ENCODE measurements at places on chromosomes 7 and 10.
A peak's percentile ranks its signal among the peaks of the same experiment; 100 is the strongest.

DNA sequence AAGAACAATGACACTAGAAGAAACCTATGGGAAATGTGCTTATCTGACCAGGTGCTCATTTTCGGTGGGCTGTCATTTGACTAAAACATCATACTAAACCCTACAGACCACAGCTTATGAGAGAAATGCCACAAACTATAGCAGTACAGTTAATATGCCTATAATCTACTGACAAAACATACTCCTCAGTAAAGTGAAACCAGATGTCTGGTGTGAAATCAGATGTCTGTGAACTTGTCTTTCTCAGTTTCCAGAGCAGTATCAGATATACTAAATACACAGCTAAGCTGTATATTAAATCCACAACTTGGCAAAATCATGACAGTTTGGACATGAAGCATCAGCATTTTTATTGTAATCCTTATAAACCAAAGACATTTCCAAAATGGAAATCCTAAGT, 3.3 kb downstream of the IMMP2L start:
- no peak for DNase-seq

GRCh38 chr10:13491747-13492360, 37.0 kb downstream of the BEND7 start:
- no peak for DNase-seq

- no peak for DNase-seq
Observed at GRCh38 chr7:134034652-134035051, 92.5 kb upstream of the LRGUK start.

DNA sequence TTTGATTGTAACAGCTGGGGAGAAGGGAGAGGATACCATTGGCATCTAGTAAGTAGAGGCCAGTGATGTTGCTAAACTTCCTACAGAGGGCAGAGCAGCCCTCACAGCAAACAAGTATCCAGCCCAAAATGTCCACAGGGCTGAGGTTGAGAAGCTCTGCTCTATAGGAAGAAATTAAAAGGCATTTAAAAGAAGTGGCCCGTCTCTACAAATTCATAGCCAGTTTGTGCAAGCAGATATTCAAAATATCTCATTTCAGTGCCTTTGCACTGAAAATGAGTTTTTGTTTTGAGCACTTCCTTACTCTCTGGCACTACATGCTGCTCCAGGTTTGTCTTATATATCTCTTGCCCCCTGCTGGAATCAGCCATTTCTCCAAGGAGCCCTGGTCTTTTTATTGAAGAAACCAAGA, 330.0 kb downstream of the BBS9 start:
- no peak for DNase-seq

- no peak for DNase-seq
Observed at GRCh38 chr10:101464599-101464998, 110.6 kb downstream of the BTRC start.

- DNase-seq: no peak
Observed at GRCh38 chr7:26307226-26307625, 15.6 kb downstream of the SNX10 start.

GRCh38 chr10:102923601-102924000, 5.5 kb downstream of the CNNM2 start:
- DNase-seq: no peak

DNA sequence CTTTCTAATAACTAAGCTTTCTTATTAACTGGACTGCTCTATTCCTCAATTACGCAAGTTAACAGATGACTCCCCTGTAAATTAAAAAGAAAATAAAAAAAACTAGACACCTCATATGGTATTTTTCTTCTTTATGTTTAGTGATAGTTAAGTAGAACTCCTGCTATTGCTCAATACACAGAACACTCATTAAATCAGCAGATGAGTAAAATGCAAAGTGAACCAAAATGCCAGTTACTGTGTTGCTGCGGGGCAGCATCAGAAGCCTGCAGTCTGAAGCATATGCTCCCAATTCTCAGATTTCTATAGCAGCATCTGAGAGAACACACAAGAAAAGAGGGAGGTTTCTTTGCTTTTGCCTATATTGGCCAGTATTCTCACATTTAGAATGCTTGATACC, 28.4 kb downstream of the CDK6 start:
- no peak for DNase-seq

DNA sequence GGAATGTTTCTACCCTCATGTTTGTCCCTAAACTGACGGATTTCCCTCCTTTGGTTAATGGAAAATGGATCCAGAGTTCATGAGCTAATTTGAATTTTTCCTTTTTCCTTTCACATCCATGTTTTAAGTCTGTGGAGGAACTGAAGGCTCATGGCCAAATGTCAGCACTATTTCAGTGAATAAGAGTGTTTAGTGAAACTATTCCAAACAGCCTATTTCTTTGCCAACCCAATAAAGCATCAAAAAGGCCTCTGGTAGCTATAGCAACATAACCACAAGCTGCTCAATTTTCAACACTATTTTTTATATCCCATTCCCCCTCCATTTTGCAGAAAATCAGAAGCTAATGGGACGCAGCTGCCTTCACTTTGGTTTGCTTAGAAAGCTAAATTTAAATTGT, 1454.1 kb downstream of the GATA3 start:
- no peak for DNase-seq

- DNase-seq: no peak
Observed at GRCh38 chr7:128030654-128031611, at the start of gene LRRC4. Gene LRRC4 (minus strand): TSS chr7:128031437. CDS start chr7:128030640, 797 bp downstream.

- no peak for DNase-seq
Observed at GRCh38 chr10:30999070-30999712, 32.5 kb downstream of the ZNF438 start.

DNA sequence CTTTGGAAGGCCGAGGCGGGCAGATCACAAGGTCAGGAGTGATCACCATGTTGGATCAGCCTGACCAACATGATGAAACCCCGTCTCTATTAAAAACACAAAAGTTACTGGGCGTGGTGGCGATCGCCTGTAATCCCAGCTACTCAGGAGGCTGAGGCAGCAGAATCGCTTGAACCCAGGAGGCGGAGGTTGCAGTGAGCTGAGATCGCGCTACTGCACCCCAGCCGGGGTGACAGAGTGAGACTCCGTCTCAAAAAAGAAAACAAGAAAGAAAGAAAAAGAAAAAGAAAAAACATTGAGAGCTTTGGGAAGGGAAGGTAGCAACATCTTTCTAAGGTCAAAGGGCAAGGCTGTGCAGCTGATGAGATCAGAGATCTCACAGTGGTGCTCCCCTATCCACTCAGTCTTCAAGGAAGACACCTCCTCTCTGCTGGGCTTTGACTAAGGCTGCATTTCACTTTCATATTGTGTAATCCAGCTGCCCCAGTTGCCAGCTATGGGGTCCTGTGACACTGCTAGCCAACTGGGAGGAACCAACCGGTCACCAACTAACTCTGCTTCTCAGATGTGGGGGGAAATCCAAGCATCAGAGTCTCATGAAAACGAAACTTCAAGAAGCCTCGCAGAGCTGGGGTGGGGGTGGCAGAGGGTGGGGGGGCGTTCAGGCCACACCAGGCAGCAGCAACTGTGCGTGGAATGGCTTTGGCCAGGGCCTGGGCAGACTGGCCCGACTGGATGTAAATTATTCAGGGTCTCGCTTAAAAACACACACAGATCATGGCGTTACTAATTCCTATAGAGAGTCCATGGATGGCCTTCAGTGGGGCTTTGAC, 1.5 kb downstream of the IL15RA start:
- DNase-seq: peak; percentile 32

GRCh38 chr7:150955519-150956394, 22.4 kb downstream of the KCNH2 start:
- no peak for DNase-seq

DNA sequence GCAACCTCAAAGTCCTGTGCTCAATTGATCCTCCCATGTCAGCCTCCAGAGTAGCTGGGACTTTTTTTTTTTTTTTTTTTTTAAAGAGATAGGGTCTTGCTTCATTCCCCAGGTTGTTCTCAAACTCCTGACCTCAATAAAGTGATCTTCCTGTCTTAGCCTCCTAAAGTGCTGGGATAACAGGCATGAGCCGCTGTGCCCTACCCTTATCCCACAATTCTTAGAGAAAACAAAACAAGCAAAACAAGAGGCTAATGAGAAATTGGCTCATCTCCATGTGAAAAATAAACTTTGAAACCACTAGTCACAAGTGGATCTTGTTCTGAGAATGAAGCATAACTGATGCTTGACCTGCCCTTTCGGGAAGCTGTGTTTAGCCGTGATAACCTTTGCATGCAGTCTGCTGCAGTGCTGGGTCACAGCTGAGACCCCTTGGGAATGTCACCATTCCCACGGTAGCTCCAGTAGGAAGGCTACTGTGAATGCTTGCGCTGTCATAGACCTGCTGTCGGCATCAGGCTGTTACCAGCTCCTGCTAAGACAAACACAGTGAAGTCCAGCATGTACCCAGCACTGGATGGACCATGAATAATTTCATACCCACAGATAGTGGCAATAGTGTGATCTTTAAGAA, 290.7 kb upstream of the KIAA1217 start:
- no peak for DNase-seq

All from stimulated activated CD8-positive, alpha-beta memory T cell treated with anti-CD3 and anti-CD28 coated beads, Interleukin-4, amount 100 ng/mL, for 4 hours (primary cell).